Stimulated activated CD8-positive, alpha-beta memory T cell treated with anti-CD3 and anti-CD28 coated beads, Interleukin-4, amount 100 ng/mL, for 1 hour (primary cell): ENCODE measurements at places on chromosomes 13 and 19.

- DNase-seq = no peak
Observed at GRCh38 chr13:102295316-102296048, 106.4 kb downstream of the FGF14 start.

DNA sequence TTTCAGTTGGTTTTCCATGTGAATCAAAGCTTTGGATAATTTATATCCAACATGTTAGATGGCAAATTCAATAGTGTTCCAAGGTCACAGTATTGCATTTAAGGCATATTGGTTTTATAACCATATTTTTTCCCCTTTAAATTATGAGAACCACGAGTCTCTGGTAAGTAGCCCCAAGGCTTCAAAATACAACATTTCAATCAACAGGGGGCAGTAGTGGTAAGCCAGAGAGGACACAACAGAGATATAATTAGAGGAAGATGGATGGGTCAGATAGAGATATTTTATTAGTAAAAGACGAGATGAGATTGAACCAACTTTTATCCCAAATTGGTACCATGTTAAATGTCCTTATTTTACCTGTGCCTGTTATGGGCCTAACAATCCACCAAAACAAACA lies 53.1 kb downstream of the KL start:
- DNase-seq = no peak

GRCh38 chr19:49594993-49595818 lies 4.2 kb downstream of the PRR12 start:
- DNase-seq = no peak

- no peak for DNase-seq
Observed at GRCh38 chr19:31335716-31336115, 13.5 kb downstream of the TSHZ3 start.

DNA sequence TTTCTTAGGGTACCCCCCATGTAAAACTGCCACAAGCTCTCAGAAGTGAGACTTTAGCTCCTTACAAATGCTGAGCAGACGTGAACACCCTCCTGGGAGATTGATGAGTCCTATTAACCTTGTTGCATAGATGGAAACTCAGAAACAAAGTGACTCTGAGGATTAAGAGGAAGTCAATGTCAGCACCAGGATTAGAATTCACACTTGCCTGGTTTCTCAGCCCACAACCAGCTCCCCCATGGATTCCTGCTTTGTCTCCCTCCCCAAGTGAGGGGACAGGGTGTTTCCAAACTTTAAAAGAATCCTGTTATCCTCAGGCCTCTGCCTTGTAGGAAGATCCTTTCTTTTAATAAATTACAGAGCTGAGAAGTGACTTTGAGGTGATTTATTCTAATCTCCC lies 324.4 kb downstream of the NDFIP2 start:
- DNase-seq = no peak

- DNase-seq = no peak
Observed at GRCh38 chr19:54317108-54317964, 4.4 kb upstream of the LILRA5 start.
